ENCODE measurements at places on chromosomes 2 and 18.

DNA sequence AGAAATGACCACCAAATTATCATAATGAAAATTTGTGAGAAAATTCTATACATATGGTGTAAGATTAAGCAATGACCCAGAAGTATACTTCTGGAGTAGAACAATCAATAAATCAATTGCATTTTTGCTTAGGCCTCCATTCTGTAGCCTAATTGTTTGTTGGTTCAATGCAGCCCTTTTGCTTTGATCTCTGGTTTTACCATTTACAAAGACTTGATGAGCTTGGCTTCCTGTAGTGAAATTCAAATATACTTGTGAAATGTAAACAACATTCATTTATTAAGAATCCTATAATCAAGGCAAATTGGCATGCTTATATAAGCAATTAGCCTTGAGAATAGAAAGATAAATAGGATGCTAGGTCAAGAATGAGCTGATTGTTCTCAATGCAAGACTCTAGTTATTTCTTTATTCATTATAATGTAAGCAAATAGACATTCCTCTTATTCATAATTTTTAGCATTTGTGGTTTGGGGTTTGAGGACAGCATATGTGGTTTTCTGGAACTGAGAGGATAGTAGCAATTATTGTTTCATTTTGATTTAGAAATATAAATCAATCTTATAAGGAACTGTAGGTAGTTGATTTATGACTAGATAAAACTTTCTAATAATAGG lies 9.7 kb downstream of the FMNL2 start:
- DNase-seq, result no peak

GRCh38 chr2:98040331-98040939 lies 44.7 kb upstream of the TMEM131 start:
- no peak for DNase-seq

DNA sequence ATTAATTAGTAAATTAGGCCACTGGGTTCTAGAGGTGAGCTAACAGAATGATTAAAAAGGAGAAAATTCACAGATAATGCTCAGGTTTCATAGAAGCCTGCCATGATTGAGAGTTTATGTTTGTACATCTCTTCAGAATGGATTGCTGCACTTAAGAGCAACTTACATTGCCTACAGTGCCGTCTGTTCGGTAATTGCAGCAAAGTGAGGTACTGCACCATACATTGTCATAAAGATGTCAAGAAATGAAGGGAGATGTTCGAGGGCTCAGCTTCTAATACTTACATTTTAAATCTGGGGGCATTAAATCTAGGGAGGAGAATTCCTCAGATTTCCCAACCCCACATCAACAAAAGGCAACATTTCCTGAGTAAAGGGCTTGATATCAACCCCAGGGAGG lies 976.2 kb upstream of the FANCL start:
- no peak for DNase-seq

DNA sequence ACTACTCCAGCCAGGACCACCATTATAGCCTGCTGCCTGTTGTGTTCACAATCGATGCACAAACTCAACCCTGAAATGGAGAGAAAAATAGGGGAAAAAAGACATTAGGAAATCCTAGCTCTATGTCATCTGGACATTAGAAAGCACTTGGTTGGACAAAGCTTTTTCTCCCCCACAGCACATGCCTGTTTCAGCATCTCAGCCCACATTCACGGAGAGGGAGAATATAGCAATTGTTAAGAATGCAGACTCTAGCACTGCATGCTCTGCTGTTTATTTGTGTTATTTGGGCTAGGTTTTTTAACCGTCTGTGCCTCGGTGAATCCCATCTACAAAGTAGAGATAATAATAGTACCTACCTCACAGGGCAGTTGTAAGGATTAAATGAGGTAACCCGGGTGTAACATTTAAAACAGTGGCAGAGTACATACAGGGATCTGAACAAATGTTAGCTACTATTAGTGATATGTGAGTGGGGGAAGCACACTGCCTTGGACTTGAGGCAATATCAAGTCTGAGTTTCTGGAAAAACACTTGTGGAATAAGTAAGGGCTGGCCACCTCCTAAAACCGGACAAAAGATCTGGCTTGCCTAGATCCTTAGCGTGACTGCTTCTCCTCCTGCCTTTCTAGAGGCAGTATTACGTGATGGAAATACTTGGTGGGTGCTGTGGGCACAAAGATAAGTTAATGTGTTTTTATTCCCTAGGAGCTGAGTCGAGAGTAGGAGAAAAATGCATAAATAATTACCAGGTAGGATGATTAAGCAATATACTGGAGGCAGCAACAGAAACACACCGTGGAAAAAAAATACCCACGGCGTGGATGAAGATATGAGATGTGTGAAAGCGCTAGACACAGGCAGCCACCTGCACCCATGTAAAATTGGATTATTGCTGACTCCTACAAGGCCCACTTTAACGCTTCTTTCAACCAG lies 1.0 kb upstream of the PPP1CB start:
- no peak for DNase-seq

- DNase-seq, result no peak
These were observed 34.5 kb upstream of the GRB14 start for GRCh38 chr2:164655750-164656149.

- no peak for DNase-seq
These were observed 18.0 kb downstream of the ZC3H15 start for GRCh38 chr2:186503827-186504606.

DNA sequence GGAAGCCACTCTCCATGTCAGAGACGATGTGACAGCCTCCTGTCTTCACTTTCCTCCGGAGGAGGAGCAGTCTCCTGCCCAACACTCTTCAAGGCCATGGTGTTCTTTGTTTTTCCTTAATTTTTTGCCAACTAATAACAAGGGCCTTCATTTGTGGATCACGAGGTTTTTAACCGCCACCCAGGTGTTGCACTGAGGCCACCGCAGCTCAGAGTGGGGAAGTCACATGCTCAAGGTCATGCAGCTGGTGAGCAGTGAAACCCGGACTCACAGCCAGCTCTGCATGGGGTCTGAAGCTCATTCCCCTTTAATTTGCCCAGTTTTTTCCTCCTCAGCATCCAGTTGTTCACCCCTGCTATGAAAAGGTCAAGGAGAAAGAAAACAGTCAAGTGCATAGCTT lies 19.6 kb downstream of the ENOSF1 start:
- DNase-seq, result no peak

DNA sequence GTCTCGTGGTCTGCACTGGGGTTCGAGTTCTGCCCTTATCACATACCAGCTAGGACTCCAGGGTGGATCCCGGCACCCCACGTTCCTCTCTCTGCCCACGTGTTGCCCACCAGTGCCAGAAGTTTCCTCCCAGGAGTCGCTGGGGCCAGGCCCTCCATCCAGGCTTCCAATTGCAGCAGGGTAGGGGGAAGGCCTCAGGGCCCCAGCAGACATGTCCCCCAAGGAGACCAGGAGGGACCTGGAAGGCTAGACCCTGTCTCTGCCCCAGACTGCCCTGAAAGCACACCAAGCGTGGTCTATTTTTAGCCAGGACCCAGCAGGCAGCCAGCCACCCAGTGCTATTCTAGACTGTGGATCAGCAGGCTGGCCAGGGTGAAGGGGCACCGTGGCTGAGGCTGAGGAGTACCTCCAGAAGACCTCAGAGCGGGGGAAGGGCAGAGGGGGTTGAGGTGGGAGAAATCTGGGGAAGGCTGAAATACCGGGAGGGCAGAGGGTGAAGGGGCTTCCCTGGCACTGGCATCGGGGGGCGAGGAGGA lies 18.8 kb upstream of the TNS1 start:
- no peak for DNase-seq

DNA sequence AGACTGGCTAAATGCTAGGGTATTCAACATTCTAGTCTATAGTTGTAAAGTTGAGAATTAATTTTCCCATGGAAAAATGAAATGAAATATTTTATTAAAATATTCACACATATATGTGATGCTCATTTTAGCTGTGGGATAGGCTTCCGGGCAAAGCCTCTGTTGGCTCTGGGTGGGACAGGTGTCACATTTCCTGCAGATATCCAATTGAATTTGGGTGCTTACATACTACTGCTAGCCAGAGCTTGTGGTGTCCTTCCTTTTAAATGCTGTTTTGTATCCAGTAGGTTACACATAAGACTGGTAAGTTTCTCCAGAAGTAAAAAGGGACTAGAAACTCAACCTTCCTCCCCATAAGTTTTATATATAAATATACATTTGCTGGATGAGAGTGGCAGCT lies 73.8 kb downstream of the RPRM start:
- DNase-seq, result no peak

GRCh38 chr2:27798948-27799645 lies 27.6 kb downstream of the MRPL33 start:
- DNase-seq, result no peak

DNA sequence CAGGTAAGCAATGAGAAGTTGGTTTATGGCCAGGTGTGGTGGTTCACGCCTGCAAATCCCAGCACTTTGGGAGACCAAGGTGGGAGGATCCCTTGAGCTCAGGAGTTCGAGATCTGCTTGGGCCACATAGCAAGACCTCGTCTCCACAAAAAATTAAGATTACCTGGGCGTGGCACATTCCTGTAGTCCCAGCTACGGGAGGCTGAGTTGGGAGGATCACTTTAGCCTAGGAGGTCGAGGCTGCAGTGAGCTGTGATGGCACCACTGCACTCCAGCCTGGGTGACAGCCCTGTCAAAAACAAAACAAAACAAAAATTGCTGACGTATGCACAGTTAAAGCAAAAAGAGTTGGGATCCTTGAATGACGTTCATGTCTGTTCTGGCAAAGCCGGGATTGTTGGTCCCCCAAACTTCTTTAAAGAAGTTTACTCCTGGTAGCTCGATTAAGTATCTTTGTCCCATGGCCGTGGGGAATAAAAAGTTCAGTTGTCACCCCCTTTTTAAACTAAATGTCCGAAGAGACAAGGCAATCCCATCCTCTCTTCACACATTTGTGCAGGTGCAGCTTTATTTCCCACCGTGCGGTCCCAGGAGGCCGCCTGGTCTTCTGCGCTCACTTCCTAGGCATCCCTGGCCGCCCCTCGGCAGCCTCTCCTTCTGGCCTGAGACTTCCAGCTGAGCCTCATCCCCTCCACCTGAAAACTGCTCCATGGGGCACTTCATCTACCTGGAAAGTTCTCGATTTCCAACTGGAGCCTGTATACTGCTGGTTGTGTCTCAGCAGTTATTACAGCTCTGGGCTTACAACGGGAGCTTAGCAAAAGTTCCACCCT lies 762 bp upstream of the SPOPL start:
- no peak for DNase-seq

GRCh38 chr2:40666398-40666797 lies 214.5 kb upstream of the SLC8A1 start:
- DNase-seq, result no peak

DNA sequence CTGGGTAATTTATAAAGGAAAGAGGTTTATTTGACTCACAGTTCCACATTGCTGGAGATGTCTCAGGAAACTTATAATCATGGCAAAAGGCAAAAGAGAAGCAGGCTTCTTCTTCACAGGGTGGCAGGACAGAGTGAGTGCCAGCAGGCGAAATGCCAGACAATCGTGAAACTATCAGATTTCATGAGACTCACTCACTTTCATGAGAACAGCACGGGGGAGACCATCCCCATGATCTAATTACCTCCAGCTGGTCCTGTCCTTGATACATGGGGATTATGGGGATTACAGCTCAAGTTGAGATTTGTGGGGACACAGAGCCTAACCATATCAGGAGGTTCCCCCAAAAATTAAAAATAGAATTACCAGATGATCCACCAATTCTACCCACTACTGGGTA lies 675.5 kb upstream of the SLC8A1 start:
- no peak for DNase-seq

DNA sequence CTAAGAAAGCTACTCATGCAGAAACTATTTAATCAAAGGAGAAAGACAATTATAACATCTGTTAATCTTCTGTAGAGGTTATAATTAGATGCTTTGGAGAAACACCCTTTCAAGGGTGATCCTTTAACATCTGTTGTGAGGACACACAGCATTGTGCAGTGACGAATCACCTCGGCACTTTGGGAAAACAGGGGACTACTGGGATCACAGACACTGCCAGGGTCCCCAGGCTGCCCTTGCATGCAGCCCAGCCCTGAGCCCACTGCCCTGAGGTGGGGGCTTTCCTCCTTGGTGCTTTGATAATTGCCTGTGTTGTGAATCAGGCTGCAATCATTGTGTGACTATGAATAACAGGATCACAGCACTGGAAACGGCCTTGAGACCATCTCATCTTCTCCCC lies 10.6 kb downstream of the NCKAP5 start:
- no peak for DNase-seq

GRCh38 chr2:174337337-174338146 lies 2.8 kb downstream of the SP9 start:
- DNase-seq, result no peak

GRCh38 chr2:38185012-38185491 lies 109.1 kb upstream of the CYP1B1 start:
- no peak for DNase-seq

- DNase-seq, result no peak
These were observed 315.0 kb upstream of the SLC39A10 start for GRCh38 chr2:195342061-195342460.

All from dorsolateral prefrontal cortex (tissue), 122 donors.